ENCODE measurements at places on chromosomes 7 and 10.
A peak's percentile ranks its signal among the peaks of the same experiment; 100 is the strongest.

DNA sequence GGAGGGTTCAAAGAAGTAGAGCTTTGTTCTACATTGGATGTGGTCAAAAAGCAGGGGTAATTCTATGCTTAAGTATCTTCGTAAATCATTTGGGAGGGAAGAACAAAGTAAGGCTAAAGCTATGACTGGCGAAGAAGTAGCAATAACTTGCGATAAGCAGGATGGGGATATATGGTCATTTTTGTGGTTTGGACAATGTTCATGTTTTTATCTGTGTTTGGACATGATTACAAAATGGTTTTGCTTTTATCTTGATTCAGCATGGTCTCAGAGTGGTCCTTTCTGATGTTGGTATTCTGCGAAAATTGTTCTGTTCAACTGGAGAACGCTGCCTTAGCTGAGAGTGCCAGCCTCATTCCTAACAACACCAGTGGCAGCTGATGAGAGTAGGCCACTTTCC lies 208.8 kb downstream of the SEMA3A start:
- DNase-seq = no peak

GRCh38 chr7:5429253-5429856 lies 5.7 kb upstream of the TNRC18 start:
- DNase-seq = no peak

DNA sequence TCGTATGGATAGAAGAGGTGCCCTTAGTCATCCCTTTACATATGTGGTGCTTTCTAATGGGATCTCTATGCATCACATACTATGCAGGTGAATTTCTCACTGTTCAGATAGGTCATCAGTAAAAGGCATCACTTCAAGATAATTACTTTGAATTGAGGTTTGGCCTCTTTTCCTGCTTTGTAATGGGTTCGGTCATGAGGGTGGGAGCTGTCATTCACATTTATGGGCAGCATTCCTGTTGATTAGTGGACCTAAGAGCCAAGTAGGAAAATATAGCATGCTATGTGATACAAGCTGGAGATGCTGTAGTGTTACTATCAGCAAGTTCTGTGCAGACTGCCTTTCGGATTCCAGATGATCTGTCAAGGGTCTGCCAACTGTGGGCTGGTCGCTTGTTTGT lies 156.3 kb downstream of the LCOR start:
- DNase-seq = no peak

DNA sequence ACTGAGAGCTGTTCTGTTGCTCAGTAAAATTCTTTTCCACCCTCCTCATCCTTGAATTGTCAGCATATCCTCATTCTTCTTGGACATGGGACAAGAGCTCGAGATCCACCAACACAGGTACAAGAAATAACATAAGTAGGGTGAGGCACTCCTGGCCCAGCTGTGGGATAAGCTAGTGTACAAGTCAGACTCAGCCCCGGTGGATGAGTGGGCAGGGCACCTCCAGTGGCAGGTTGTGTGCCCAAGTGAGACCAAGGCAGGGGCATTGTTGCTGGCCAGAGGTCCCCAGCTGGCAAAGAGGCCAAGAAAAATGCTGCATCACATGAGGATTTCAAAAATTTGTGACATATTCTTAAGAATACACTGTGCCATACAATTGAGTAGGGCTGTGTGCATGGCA lies 402.0 kb upstream of the ZWINT start:
- DNase-seq = no peak

DNA sequence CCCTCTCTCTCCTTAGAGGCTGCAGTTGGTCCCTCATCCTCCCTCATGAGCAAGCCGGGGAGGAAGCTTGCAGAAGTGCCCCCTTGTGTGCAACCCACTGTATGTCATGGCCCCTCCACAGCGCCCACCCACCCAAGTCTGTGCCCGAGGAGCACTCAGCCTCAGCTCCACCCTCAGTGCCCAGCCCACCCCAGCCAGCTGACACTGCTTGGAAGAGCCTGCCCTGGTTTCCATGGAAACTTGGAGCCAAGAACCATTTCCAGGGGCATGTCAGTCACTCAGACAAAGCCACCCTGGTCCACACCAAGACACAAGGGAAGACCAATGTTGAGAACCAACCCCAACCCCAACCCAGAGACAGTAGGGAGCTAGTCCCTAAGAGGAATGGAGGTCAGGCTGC lies 79.5 kb downstream of the PAX2 start:
- no peak for DNase-seq

- peak; percentile 62 for DNase-seq
Observed at GRCh38 chr10:103598654-103599115, 105.2 kb downstream of the NEURL1 start.

GRCh38 chr7:90401989-90402388 lies 1.3 kb upstream of the CLDN12 start:
- no peak for DNase-seq

GRCh38 chr10:109899356-109900331 lies 23.7 kb downstream of the XPNPEP1 start:
- no peak for DNase-seq

- no peak for DNase-seq
Observed at GRCh38 chr7:44654255-44654796, 47.9 kb downstream of the OGDH start.

DNA sequence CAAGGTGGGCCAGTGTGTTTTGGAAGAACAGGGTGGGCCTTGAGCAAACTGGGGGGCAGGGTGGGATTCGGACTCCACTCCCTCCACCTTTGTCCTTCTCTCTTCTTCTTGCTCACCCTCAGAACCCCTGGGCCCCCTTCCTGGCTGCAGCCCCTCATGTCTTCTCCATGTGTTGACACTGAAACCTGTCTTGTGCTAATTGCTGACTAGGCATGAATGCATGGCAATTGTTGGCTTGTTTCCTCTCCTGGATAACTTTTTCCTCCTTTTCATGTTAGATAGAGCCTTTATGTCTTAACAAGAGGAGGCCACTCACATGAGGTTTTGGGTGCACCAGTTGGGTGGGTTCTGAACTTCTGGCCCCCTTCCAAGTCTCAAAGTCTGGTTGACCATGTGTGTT lies 181.6 kb upstream of the MKI67 start:
- DNase-seq = no peak

- no peak for DNase-seq
Observed at GRCh38 chr10:121800146-121800545, 127.7 kb downstream of the ATE1 start.

GRCh38 chr10:62000037-62000603 lies 98.6 kb downstream of the ARID5B start:
- DNase-seq = peak; percentile 68

DNA sequence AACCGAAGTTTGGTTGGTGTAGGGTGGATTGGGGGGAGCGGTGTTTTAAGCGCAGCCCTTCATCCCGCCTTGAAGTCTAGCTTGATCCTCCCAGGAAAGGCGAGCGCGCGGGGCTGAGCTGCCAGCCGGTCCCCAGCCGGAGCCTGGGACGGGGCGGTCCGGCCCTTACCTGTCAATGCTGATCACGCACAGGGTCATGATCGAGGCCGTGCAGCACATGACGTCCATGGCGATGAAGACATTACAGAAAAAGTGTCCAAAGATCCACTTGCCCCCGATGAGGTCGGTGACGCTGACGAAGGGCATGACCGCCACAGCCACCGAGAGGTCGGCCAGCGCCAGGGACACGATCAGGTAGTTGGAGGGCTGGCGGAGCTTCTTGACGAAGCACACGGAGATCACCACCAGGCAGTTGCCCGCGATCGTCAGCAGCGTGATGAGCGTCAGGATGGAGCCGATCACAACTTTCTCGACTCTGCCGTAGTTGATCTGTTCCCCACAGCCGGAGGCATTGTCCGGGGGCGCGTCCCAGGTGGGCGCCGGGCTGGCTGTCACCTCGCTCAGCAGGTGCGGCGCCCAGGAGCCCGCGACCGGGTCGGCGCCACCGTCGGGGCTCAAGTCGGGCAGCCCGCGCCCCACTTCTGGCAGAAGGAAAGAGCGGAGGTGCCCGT lies 740 bp downstream of the HTR7 start:
- DNase-seq = no peak

DNA sequence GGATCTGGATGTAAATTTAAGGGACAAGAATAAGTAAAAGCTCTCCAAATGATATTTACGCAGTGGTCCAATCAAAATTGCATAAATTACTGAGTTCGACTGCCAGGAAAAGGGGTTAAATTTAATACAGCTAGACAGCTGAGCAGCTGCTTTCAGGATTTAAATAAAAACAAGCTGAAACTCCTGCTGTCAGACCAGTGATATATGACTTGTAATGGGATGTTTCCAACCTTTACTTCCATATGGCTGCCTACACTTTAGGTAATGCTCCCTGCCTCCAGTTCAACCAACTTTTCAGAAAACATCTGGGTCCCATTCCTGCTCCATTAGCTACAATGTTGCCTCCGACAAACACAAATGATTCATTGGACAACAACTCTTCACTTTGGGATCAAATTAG lies 326.3 kb upstream of the DGKB start:
- DNase-seq = no peak

DNA sequence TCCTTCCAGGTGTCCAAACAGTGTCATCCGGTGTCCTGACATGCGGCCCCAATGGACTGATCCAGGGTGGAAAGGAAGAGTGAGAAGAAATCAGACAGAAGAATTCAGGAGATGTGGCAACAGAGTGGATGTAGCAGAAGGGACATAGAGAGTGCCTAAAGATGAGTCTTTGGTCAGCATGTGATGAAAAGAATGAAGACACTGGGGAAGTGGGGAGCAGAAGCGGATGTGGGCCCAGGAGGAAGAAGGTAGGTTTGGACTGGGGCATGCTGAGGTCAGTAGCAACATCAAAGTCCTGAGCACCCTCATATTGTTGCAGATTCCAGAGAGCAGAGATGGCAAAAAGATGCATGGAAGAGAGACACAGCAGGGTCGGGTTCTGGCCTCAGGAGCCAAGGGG lies 71.8 kb upstream of the STEAP1B start:
- no peak for DNase-seq

GRCh38 chr7:12619461-12620069 lies 49.0 kb downstream of the SCIN start:
- DNase-seq = no peak

GRCh38 chr10:7756360-7756992 lies 31.3 kb downstream of the KIN start:
- no peak for DNase-seq

- DNase-seq = no peak
Observed at GRCh38 chr10:74049955-74050354, 52.0 kb downstream of the VCL start.

GRCh38 chr10:17229717-17229966 lies 1.6 kb downstream of the VIM start:
- DNase-seq = no peak

- DNase-seq = no peak
Observed at GRCh38 chr7:68623030-68623429, 975.2 kb upstream of the AUTS2 start.

DNA sequence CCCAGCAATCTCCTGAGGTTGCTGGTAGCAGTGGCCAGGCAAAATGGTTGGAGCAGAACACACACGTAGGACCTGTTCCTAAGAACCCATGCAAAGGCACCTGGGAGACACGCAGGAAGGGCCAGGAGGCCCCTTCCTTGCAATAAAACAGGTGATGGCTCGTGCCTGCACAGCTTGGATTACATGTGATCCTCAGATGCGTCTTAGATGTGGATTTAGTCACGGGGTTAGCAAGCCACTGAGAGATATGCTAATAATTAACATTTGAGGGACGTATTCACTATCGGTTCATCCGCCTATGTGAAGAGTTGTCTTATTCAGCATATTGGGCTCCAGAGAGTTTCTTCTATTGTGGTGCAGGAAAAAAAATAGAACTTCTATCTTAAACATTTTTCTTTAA lies 4.6 kb upstream of the RHEB start:
- DNase-seq = no peak

- DNase-seq = no peak
Observed at GRCh38 chr7:74452748-74453321, 871 bp upstream of the GTF2IRD1 start.

DNA sequence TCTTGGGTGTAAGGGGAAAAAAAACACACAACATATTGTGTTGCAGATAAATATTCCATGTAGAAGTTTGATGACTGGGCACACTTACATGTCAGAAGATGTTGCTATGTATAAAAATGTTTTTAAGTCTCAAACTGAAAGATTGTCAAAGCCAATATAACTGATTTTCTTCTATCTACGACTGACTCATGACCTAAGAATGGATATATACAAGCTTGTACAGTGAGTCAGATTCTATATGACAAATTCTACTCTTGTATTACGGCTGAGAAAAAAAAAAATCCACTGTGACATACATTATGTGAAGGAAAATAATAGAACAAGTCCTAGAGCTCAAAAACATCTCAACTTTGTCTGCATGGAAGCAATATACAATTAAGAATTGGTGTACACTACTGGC lies 343.0 kb upstream of the PCDH15 start:
- no peak for DNase-seq

DNA sequence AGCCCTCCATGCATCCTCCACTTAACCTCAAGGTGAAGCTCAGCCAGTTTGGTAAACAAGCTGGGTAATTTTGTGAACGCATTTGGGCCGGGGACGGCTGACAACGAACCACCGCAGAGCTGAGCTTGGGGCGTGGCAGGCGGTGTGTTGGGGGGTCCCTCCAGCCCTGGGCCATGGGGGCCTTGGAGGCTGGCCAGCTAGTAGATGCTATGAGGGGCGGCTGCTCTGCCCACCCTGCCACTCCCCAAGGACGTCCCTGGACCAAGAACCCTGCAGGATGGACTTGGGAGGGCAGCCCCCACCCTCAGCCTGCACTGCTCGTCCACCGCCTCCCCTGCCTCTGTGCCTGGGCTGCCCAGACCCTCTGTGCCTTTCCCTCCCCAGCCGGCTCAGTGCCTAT lies 12.0 kb upstream of the SCART1 start:
- no peak for DNase-seq

DNA sequence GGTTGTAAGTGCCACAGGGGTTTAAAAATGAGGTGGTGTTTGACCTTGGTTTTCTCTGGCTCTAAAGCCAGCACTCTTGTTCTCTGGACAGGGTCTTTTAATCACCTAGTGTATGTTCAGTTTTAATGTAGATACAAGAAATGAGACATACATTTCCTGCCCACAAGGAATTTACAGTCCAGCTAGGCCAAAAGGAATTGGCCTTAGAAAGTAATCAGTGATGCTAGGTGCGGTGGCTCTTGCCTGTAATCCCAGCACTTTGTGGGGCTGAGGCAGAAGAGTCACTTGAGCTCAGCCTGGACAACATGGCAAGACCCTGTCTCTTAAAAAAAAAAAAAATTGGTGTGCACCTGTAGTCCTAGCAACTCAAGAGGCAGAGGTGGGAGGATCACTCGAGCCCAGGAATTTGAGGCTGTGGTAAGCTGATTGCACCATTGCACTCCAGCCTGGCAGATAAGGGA lies 100.2 kb downstream of the LRMDA start:
- no peak for DNase-seq

GRCh38 chr10:133225707-133226191 lies 4.3 kb upstream of the UTF1 start:
- no peak for DNase-seq

GRCh38 chr7:94276795-94277194 lies 117.9 kb upstream of the COL1A2 start:
- DNase-seq = no peak

GRCh38 chr7:27608776-27609495 lies 53.7 kb downstream of the HIBADH start:
- DNase-seq = no peak

All from GM10248 (cell line).